ENCODE measurements at places on chromosomes 16 and 17. TPM values are rescaled to one million over a fixed set of nuclear protein-coding genes. Genes with fewer than 3 reads are reported as not detected.

GRCh38 chr17:48728232-48729231 lies at the start of gene HOXB13:
Gene HOXB13, minus strand, starts transcription at chr17:48728750. Its CDS starts 157 bp downstream, at chr17:48728593.
- no peaks in the 10 kb centered on the region for H3K27me3 ChIP-seq
- peaks cover 17% of the 10 kb centered on the region for H3K4me1 ChIP-seq
- DNase-seq: peak; percentile 95
- H3K36me3 ChIP-seq: no peaks in the 10 kb centered on the region
- H3K4me3 ChIP-seq: peak within 1 kb of the TSS; percentile 63

GRCh38 chr16:30142672-30143346 lies 19.8 kb upstream of the MAPK3 start:
- no peaks in the 10 kb centered on the region for H3K4me1 ChIP-seq
- no peak overlapping the region for H3K4me3 ChIP-seq
- no peaks in the 10 kb centered on the region for H3K27me3 ChIP-seq
- no peaks in the 10 kb centered on the region for H3K36me3 ChIP-seq
- H3K27ac ChIP-seq: no peak overlapping the region

DNA sequence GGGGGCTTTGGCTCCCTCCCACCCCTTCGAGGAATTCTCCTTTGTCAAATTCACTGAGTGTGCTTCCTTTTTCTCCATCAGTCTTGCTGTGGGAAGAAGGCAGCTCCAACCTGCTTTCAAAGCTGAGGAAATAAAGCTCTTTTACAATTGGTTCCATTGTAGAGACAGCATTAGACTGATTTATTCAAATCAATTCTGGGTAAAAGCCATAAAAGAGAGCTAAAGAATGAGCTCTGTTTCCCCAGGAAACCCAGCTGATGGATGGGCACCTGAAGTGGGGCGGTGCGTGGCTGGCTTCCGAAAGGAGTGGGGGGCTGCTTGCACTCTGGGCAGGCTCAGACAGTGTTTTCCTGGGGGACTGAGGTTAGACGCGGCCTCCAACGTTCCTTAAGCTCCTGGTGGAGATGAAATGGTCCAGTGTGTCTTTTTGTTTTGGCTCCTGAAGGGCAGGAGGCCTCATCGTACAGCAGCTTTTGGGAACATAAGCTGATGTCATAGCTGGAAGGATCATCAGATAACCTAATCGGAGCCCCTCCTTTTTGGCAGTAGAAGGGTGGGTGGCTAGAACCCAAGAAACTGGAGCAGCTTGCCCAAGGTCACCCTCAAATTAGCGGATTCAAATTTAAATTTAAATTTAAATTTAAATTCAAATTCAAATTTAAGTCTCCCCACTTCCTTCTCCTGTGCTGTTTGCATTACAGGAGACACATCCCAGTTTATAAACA lies 128.5 kb upstream of the EEF2KMT start:
- no peaks in the 10 kb centered on the region for H3K36me3 ChIP-seq
- H3K4me1 ChIP-seq: no peaks in the 10 kb centered on the region
- no peak overlapping the region for H3K4me3 ChIP-seq

DNA sequence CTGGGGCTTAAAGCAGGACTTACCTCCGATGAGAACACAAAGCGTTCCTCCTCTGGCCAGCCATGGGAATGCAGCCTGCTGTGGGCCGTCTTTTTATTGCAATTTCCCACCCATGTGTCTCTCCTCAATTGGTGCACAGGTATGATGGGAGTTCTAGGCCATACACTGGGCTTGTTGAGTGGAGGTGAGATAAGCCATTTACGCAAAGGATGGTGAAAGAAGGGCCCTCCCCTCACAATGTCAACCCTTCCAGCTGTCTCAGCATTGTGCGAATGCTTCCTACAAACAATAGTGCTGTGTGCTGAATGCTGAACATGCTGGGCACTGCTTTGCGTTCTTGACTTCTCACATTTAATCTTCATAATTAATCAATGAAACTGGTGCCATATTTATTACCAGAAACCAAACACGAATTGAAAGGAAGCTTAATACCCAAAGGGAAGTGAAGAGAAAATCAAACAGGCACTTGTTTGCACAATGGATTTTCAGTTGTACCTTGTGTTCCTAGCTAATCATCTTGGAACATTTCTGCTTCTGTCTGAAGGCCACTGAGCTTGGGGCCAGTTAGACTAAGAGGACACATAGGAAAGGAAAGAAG lies at the start of gene GP2:
TSS of gene GP2 (minus strand) at position 70 of the 598 bp plus-strand sequence. CDS start 1,082 bp downstream, outside the sequence.
- H3K4me3 ChIP-seq: no peak within 1 kb of the TSS
- no peaks in the 10 kb centered on the region for H3K36me3 ChIP-seq
- H3K4me1 ChIP-seq: peaks cover 5% of the 10 kb centered on the region
- H3K27me3 ChIP-seq: no peaks in the 10 kb centered on the region

GRCh38 chr17:8572764-8573163 lies 57.8 kb downstream of the MYH10 start:
- no peaks in the 10 kb centered on the region for H3K27me3 ChIP-seq
- no peak overlapping the region for H3K27ac ChIP-seq
- DNase-seq: no peak
- no peak overlapping the region for H3K4me3 ChIP-seq
- H3K4me1 ChIP-seq: no peaks in the 10 kb centered on the region

GRCh38 chr17:22221344-22221743 lies 529.0 kb downstream of the KCNJ18 start:
- no peak overlapping the region for H3K4me3 ChIP-seq
- H3K4me1 ChIP-seq: no peaks in the 10 kb centered on the region
- DNase-seq: no peak

GRCh38 chr16:89491974-89492687 lies 1.8 kb upstream of the ANKRD11 start:
- H3K4me1 ChIP-seq: peaks cover 12% of the 10 kb centered on the region
- no peak overlapping the region for H3K27ac ChIP-seq

DNA sequence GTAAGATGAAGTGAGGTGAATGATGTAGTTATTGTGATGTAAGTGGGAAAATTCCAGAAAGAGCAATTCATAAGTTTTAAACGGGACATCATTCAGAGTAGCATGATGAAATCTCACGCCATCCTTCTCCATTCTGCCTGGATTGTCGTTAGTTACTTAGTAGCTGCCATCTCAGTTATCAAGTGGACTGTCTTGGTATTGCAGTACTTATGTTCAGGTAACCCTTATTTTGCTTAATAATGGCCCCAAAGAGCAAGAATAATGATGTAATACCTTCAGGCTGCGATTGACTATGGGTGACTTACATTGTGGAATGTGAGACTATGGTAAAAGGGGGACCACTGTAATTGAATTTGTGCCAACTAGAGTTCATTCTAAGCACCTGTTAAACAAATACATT lies 234.1 kb upstream of the TOM1L1 start:
- DNase-seq: no peak
- no peak overlapping the region for H3K4me3 ChIP-seq
- no peaks in the 10 kb centered on the region for H3K27me3 ChIP-seq
- no peaks in the 10 kb centered on the region for H3K36me3 ChIP-seq
- H3K4me1 ChIP-seq: no peaks in the 10 kb centered on the region
- no peak overlapping the region for H3K27ac ChIP-seq

DNA sequence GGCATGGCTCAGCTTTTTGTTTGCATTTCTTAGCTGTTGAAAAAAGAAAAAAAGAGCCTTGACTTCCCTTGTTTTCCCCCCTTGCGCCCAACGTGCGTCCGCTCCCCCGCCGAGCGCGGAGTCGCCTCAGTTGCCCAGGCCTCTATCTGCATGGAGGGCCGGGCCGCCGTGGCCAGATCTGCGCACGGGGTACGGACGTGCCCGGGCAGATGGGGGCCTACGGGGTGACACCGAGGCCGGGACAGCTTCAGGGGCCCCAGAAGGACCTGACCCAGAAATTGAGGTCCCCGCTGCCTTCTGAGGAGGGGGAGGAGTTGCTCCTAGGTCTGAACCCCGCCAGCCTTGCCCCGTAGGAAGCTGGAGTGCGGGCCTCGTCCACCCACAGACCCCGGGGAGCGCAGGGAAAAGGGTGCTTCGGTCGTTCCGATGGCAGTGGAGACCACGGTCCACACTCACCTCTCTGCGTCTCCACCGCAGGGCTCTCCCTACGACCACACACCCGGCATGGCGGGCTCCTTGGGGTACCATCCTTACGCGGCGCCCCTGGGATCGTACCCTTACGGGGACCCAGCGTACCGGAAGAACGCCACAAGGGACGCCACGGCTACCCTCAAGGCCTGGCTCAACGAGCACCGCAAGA lies 1.5 kb downstream of the IRX5 start:
- peak overlapping the region; percentile 75 for H3K4me3 ChIP-seq
- H3K36me3 ChIP-seq: no peaks in the 10 kb centered on the region
- H3K27ac ChIP-seq: peak overlapping the region; percentile 92
- DNase-seq: no peak

DNA sequence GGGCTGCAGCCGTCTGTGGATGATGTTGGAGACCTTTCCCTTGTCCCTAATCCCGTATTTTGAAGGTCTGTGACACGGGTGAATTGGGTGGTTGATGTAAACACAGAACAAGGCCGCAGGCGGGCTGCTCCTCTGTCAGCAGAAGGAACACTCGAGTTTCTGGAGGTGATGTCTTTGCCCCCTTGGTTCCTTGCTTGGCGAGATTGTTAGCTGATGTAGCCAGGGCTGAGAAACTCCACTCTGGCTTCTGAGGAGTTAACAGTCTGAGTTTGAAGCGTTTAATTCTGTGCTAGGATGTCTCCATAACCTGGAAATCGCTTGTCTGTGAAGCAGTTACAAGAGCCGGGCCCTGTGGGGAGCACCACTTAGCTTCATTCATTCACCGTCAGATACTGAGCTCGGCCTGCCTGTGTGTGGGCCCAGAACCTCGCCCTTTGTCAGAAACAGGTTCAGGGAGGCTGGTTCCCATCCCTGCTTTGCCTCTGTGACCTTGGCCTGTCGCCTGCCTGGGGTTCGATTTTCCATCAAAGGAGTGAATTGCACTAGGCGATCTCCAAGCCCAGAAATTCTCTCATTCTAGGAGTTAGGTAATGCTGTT lies 1.3 kb downstream of the MAPK8IP3 start:
- no peak for DNase-seq
- H3K27ac ChIP-seq: peak overlapping the region; percentile 88
- no peaks in the 10 kb centered on the region for H3K27me3 ChIP-seq
- H3K4me1 ChIP-seq: peaks cover 13% of the 10 kb centered on the region
- peak overlapping the region; percentile 87 for H3K4me3 ChIP-seq
- no peaks in the 10 kb centered on the region for H3K36me3 ChIP-seq

DNA sequence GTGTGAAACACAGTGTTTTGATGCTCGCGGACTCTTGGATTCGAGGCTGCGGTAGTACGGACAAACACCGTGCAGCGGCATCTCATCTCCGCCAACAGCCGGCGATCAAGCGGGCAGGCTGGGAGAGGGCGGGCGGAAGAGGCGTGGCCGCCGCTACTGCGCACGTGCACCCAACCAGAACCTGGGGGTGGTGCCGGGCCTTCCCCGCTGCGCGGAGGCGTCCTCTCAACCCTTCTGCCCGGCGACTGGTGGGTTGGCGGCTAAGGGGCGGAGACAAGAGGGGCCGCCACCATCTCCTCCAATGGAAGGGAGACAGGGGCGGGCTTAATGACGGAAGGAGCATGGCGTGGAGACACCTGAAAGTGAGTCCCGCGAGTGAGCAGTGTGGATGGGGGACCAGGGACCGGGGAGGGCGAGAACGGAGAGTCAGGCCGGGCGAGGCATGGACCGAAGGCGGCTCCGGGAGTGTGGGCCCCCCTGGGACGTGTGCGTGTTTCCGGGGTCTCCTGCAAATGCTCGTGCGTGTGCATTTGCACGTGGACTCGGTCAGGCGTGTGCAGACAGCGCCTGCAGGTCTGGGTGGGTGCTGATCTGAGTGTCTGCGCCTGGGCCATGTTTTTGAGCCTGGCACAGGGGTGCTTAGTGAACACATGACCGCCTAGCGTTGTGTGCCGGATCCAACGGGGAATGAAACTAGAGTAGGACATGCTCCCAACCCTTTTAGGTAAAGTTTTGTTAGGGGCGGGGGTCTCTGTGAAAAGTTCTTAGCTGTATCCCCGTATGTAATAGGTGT lies at the start of gene DHODH:
TSS of gene DHODH (plus strand) at position 321 of the 793 bp plus-strand sequence. CDS start at position 342, 21 bp downstream.
- H3K27ac ChIP-seq: no peak within 1 kb of the TSS
- no peaks in the 10 kb centered on the region for H3K27me3 ChIP-seq
- no peaks in the 10 kb centered on the region for H3K36me3 ChIP-seq
- DNase-seq: peak; percentile 96
- no peaks in the 10 kb centered on the region for H3K4me1 ChIP-seq

GRCh38 chr17:80979547-80980378 lies 11.9 kb upstream of the CHMP6 start:
- no peak overlapping the region for H3K4me3 ChIP-seq
- peaks cover 3% of the 10 kb centered on the region for H3K27me3 ChIP-seq
- H3K4me1 ChIP-seq: peaks cover 5% of the 10 kb centered on the region
- no peaks in the 10 kb centered on the region for H3K36me3 ChIP-seq

DNA sequence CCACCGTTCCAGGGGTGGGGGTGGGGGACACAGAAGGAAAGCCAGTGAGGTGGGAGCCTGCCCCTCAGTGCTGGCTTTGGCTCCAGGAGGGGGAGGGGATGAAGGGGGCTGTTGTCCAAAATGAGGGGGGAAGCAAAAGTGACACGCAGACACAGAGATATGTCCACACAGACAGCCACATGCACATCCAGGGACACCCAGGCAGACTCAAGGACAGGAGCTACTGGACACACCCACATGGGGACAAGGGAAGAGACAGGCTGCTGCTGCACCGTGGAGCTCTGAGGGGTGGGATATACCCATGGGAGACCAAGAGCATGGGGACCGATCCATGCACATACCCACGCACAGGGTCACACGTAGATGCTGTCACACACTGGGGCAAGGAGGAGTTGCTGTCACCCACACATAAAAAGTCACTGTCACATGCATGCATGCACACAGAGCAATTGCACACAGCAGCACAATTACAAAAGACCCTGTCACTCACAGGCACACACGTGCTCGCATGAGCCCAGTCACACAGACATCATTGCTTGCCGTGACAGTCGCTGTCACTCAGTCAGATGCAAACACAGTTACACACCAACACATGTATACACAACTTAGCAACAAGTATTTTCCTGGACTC lies 1.3 kb downstream of the THRA start:
- H3K4me3 ChIP-seq: peak overlapping the region; percentile 99
- no peaks in the 10 kb centered on the region for H3K36me3 ChIP-seq
- H3K27ac ChIP-seq: peak overlapping the region; percentile 93
- no peaks in the 10 kb centered on the region for H3K27me3 ChIP-seq

- DNase-seq: peak; percentile 73
- H3K27ac ChIP-seq: no peak overlapping the region
- no peaks in the 10 kb centered on the region for H3K36me3 ChIP-seq
- H3K4me3 ChIP-seq: no peak overlapping the region
- no peaks in the 10 kb centered on the region for H3K27me3 ChIP-seq
Observed at GRCh38 chr16:51762081-51762996, 611.3 kb upstream of the SALL1 start.

- no peaks in the 10 kb centered on the region for H3K27me3 ChIP-seq
- H3K4me3 ChIP-seq: no peak overlapping the region
- H3K36me3 ChIP-seq: no peaks in the 10 kb centered on the region
- H3K27ac ChIP-seq: no peak overlapping the region
- no peaks in the 10 kb centered on the region for H3K4me1 ChIP-seq
- DNase-seq: no peak
Observed at GRCh38 chr16:28546626-28547025, 7.1 kb upstream of the SGF29 start.

The NEUROD2 gene
- total RNA-seq: not detected

The TMIGD1 gene
- not detected for total RNA-seq

The GINS2 gene
- 4.5 TPM for total RNA-seq
